Panc1 (cell line): ENCODE measurements at places on chromosomes 7 and 10. TPM values are rescaled to one million over a fixed set of nuclear protein-coding genes. Genes with fewer than 3 reads are reported as not detected.

- no peak overlapping the region for H3K27ac ChIP-seq
- H3K36me3 ChIP-seq, result no peaks in the 10 kb centered on the region
- H3K4me1 ChIP-seq, result no peaks in the 10 kb centered on the region; the same call in 1 of the 2 replicates
- H3K4me3 ChIP-seq, result peak overlapping the region; percentile 31
Measured at GRCh38 chr10:784403-785088, 95.1 kb upstream of the DIP2C start.

DNA sequence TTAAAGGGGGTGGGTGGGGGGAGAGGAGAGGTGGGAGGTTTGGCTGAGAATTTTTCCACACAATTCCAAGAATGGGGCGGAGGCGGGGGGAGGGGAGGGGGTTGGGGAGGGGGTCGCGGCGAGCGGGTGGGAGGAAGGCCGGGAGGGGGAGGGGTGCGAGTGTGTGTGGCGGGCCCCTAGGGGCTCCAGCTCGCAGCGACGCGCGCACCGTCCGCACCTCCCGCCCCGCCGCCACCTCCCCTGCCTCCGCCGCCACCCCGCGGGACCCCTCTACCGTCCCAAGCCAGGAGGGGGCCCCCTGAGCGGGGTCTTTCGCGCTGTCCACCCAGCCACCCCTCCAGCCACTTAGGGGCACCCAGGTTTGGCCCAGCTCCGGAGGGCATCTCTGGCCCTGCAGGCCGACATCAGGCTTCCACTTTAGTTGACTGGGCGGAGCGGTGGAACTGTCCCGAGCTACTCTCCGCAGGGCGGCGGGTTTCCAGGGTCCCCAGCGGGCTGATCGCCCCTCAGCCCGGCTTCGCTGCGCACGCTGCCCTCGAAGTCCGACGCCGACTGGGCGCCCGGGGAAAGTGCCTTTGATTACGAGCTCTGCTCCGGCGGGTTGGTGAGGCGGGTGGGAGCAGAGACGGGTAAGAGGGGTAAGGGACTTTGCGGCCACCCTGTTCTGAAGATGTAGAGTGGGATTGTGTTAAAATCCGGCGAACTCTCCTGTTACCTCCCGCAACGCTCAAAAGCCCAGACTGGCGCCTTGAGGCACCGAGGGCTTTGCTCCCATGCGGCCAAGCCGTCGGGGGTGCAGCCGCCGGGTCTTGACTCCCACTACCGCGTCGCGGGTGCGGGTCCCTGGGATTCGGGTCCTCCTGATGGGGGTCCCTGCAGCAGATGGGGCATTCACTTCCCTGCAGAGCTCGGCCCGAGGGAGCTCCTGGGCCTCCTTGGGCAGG is 1.8 kb upstream of the VAX1 start:
- H3K27me3 ChIP-seq, result peaks cover 9% of the 10 kb centered on the region
- DNase-seq, result no peak
- H3K4me3 ChIP-seq, result no peak overlapping the region
- H3K27ac ChIP-seq, result no peak overlapping the region
- H3K4me1 ChIP-seq, result peaks cover 10% of the 10 kb centered on the region

DNA sequence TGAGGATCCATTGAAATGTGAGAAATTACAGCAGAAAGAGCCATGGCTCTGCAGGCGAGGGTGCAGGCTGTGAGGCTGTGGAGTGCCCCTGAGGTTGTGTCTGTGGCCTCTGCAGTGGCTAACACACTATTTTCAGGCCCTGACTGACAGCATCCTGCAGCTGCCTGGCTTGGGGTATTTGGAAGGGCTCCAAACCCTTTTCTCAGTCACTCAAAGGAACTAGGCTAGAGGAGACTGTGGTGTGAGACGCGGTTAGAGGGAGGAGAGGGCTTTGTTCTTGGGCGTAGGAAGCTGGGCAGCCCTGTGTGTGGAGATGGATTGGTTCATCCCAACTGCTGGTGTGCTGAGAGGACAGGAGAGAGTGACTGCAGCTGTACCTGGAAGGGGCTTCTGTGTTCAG is 134.9 kb downstream of the RAMP3 start:
- no peak for DNase-seq
- H3K27ac ChIP-seq, result no peak overlapping the region
- H3K4me3 ChIP-seq, result no peak overlapping the region
- H3K4me1 ChIP-seq, result no peaks in the 10 kb centered on the region
- H3K36me3 ChIP-seq, result no peaks in the 10 kb centered on the region
- H3K27me3 ChIP-seq, result no peaks in the 10 kb centered on the region

GRCh38 chr7:120920591-120921274 is 29.8 kb upstream of the ING3 start:
- H3K27ac ChIP-seq, result no peak overlapping the region
- no peak overlapping the region for H3K4me3 ChIP-seq
- DNase-seq, result no peak
- no peaks in the 10 kb centered on the region for H3K4me1 ChIP-seq
- H3K36me3 ChIP-seq, result no peaks in the 10 kb centered on the region
- H3K27me3 ChIP-seq, result no peaks in the 10 kb centered on the region

The DEPP1 gene
- 16.6 TPM for total RNA-seq

GRCh38 chr10:104028146-104028545 is 57.5 kb downstream of the COL17A1 start:
- H3K4me1 ChIP-seq, result no peaks in the 10 kb centered on the region
- DNase-seq, result no peak
- H3K36me3 ChIP-seq, result peaks cover 31% of the 10 kb centered on the region
- no peak overlapping the region for H3K27ac ChIP-seq
- no peaks in the 10 kb centered on the region for H3K27me3 ChIP-seq

The BLNK gene
- total RNA-seq, result 0.10 TPM

The OR13A1 gene
- total RNA-seq, result not detected

The GRM3 gene
- total RNA-seq, result not detected

DNA sequence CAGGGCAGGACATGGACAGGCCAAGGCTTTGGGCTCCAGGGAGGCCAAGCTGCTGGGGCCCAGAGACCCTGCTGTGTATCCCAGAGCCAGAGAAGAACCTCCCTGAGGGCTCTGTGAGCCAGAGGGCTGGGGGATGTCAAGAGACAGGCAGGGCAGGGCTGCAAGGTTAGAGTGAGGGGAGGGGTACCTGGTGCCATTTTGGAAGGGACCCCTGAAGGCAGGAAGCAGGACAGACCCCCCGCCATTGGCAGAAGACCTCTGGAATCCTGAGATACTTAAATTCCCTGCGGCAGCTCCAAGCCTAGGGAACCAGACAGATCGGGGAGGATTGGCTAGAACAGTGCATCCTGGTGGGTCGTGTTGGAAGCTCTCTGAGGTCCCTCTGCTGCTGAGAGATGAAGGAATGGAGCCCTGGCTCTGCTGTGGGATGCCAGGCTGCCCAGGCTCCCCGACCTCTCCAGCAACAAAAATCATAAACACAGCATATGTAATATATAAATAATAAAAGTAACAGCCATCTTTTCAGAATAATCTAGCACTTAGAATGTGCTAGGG is 75.0 kb downstream of the LHPP start:
- no peaks in the 10 kb centered on the region for H3K27me3 ChIP-seq
- no peak overlapping the region for H3K27ac ChIP-seq
- H3K4me1 ChIP-seq, result no peaks in the 10 kb centered on the region
- no peak overlapping the region for H3K4me3 ChIP-seq

GRCh38 chr7:139370943-139371313 is 11.2 kb downstream of the LUC7L2 start:
- no peaks in the 10 kb centered on the region for H3K27me3 ChIP-seq
- peaks cover 24% of the 10 kb centered on the region for H3K4me1 ChIP-seq
- no peak for DNase-seq
- H3K27ac ChIP-seq, result no peak overlapping the region

DNA sequence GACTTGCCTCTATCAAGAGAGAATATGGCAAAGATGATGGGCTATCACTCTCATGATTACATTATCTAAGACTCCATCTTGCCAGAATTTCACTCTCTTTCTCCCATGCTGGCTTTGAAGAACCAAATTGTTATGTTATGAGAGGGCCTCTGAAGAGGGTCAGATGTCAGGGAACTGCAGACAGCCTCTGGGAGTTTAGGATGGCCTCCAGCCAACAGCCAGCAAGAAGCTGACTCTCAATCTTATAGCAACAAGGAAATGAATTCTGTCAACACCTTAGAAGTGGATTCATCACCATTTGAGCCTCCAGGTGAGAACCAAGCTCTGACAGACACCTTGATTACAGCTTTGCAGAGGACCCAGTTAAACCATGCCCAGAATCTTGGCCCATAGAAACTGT is 33.6 kb downstream of the ZNF22 start:
- no peak overlapping the region for H3K4me3 ChIP-seq
- H3K4me1 ChIP-seq, result no peaks in the 10 kb centered on the region
- no peaks in the 10 kb centered on the region for H3K36me3 ChIP-seq
- DNase-seq, result no peak

The SRRM3 gene
- total RNA-seq, result 8.5 TPM

- H3K4me3 ChIP-seq, result no peak overlapping the region
- H3K4me1 ChIP-seq, result no peaks in the 10 kb centered on the region
- no peak overlapping the region for H3K27ac ChIP-seq
- H3K36me3 ChIP-seq, result no peaks in the 10 kb centered on the region
Measured at GRCh38 chr7:121574109-121574508, 178.0 kb upstream of the FAM3C start.

The PILRA gene
- 4.8 TPM for total RNA-seq

DNA sequence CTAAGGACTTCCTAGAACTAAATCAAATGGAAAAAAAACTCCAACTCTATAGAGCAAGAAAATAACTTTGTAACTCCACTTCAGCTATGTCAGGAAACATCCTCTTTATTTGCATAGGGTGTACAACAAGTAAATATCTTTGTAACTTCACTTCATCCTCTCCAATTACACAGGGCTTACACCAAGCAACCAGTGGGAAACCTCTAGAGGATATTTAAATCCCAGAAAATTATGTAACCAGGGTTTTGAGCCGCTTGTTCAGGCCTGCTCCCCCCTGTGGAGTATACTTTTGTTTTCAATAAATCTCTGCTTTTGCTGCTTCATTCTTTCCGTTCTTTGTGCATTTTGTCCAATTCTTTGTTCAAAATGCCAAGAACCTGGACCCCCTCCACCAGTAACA is 22.2 kb downstream of the LIPJ start:
- H3K27ac ChIP-seq, result no peak overlapping the region
- H3K27me3 ChIP-seq, result no peaks in the 10 kb centered on the region
- no peak overlapping the region for H3K4me3 ChIP-seq
- no peaks in the 10 kb centered on the region for H3K4me1 ChIP-seq

The AS3MT gene
- total RNA-seq, result 4.0 TPM

GRCh38 chr7:23001610-23002009 is 12.3 kb downstream of the HYCC1 start:
- H3K4me3 ChIP-seq, result no peak overlapping the region
- no peak for DNase-seq
- H3K27me3 ChIP-seq, result no peaks in the 10 kb centered on the region
- H3K36me3 ChIP-seq, result no peaks in the 10 kb centered on the region

GRCh38 chr7:73988197-73988596 is 39.8 kb upstream of the ELN start:
- H3K4me3 ChIP-seq, result no peak overlapping the region
- H3K36me3 ChIP-seq, result no peaks in the 10 kb centered on the region

- DNase-seq, result no peak
- peaks cover 5% of the 10 kb centered on the region; the same call in 1 of the 2 replicates for H3K4me1 ChIP-seq
- no peaks in the 10 kb centered on the region for H3K36me3 ChIP-seq
- no peak overlapping the region for H3K4me3 ChIP-seq
- no peak overlapping the region for H3K27ac ChIP-seq
- H3K27me3 ChIP-seq, result no peaks in the 10 kb centered on the region
Measured at GRCh38 chr7:149463500-149464161, 2.8 kb upstream of the ZNF777 start.

DNA sequence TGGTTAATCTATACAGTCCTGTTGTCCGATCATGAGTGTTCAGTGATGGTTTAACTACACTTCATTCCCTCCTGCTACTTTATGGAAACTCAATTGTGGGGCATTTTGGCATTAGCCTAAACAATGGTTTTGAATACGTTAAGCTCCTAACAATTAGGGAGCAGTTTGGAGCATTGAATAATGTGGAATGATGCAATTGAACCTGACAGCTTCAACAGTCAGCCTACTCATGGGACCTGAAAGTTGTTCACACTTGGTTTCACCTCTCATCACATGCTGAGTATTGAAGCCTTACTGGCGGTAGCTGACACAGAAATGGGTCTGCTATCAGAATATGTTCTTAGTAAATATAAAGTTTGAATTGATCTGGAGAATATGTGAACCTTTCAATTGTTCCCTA is 186.1 kb downstream of the MLLT10 start:
- no peak for DNase-seq
- H3K27me3 ChIP-seq, result no peaks in the 10 kb centered on the region
- no peak overlapping the region for H3K4me3 ChIP-seq
- peak overlapping the region; percentile 65; the same call in 1 of the 2 replicates for H3K27ac ChIP-seq

- no peak for DNase-seq
- peaks cover 3% of the 10 kb centered on the region; the same call in 1 of the 2 replicates for H3K4me1 ChIP-seq
- H3K27me3 ChIP-seq, result no peaks in the 10 kb centered on the region
- no peak overlapping the region for H3K4me3 ChIP-seq
Measured at GRCh38 chr10:4758256-4758655, 67.8 kb upstream of the AKR1E2 start.

The RPS24 gene
- total RNA-seq, result 1,400 TPM

- no peak overlapping the region for H3K27ac ChIP-seq
- no peak for DNase-seq
- no peaks in the 10 kb centered on the region for H3K36me3 ChIP-seq
Measured at GRCh38 chr7:38615665-38616064, 15.5 kb downstream of the AMPH start.

DNA sequence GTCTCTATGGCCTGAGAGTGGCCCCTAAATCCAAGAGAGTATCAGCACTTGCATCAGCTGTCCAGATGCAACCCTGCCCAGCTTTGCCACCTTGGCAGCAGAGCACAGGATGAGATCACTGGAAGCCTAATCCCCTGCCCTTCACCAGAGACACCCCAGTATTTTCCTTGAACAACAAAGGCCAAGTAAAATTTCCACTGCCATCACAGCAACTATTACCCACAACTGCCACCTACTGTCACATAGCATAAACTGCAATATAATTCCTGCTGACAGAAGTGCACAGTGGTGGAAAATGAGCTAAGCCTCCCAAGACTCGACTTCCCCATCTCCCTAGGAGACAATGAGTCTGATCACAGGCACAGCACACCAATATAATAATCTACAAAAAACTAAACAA is 462.8 kb upstream of the ZWINT start:
- H3K4me1 ChIP-seq, result no peaks in the 10 kb centered on the region
- H3K36me3 ChIP-seq, result no peaks in the 10 kb centered on the region
- no peaks in the 10 kb centered on the region for H3K27me3 ChIP-seq
- no peak overlapping the region for H3K4me3 ChIP-seq

- no peaks in the 10 kb centered on the region for H3K4me1 ChIP-seq
- no peak overlapping the region for H3K4me3 ChIP-seq
- H3K36me3 ChIP-seq, result no peaks in the 10 kb centered on the region
- H3K27me3 ChIP-seq, result no peaks in the 10 kb centered on the region
- no peak for DNase-seq
Measured at GRCh38 chr10:14659626-14660196, 115.0 kb downstream of the FAM107B start.

DNA sequence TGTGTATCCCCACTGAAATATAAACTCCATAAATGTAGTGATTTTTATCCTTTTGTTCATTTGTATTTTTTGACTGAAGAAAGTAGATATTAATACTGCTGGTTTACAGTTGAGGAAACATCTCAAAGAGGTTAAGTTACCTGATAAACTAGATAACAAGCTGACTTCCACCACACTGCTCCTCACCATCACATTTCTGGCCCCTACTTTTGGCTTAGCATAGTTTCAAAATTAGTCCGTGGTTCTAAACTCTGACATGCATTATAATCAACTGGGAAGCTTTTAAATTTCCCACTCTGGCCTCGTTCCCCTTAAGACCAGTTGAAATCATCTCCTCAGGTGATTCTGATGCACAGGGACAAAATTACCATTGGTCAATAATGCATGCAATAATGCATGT is 43.5 kb downstream of the ANKIB1 start:
- peaks cover 5% of the 10 kb centered on the region; the same call in 1 of the 2 replicates for H3K4me1 ChIP-seq
- DNase-seq, result no peak
- H3K36me3 ChIP-seq, result no peaks in the 10 kb centered on the region
- H3K4me3 ChIP-seq, result no peak overlapping the region
- H3K27ac ChIP-seq, result no peak overlapping the region

The SPDYE9 gene
- total RNA-seq, result not detected

The C7orf57 gene
- total RNA-seq, result 3.2 TPM
